ENCODE measurements at places on chromosomes 6 and 20.

GRCh38 chr6:111617149-111617548 lies 11.5 kb upstream of the TRAF3IP2 start:
- DNase-seq: no peak

- DNase-seq: no peak
These were observed 245.1 kb downstream of the CDH4 start for GRCh38 chr20:61497029-61497627.

- no peak for DNase-seq
These were observed 31.4 kb downstream of the SLC35F1 start for GRCh38 chr6:117938311-117938995.

GRCh38 chr6:9398071-9398766 lies 962.9 kb upstream of the SLC35B3 start:
- no peak for DNase-seq

GRCh38 chr20:50256577-50256976 lies 65.9 kb downstream of the CEBPB start:
- DNase-seq: no peak

DNA sequence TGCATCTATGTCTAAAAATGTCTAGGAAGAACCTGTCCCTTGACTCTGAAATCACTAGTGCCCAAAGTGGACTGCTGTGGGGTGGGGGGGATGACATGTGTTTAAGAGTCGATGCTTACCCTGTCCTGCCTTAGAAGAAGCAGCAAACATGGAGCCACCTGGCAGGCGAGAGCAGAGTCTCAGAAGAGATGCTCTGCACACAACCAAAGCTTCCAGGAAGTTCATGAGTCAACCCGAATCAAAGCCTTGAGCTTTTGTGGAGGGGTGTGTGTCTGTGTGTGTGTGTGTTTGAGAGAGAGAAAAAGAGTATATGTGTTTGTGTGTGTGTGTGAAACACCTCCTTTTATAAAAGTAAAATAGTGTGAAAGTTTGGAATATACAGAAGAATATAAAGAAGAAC lies 269.9 kb downstream of the ALDH8A1 start:
- no peak for DNase-seq

- DNase-seq: no peak
These were observed 462.9 kb downstream of the COL12A1 start for GRCh38 chr6:74742793-74743508.

DNA sequence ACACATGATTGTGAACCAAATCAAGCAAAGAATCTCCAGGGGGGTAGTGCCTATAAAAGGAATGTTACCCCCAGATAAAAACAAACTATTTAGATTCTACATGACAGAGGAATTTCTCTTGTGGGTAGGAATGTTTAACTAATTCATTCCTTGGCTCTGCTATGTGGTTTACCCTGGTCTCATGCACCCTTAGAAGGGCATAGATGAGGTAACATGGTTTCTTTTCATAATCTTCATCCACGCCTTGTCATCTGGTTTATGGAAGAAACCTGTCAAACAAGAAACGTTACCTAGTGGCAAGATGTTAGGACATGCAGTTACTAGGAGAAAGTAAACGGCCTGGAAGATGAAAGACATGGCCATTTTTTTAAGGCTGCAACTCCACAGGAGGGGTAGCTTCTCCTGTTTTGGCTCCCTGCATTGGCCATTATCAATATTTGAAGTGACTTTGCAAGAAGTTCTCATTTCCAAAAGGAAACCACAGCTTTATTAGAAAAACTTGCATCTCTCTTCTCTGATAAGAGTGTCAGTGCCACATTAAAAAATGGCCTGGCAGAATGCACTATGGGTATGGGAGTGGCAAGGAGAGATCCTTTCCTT lies 45.5 kb downstream of the STX11 start:
- no peak for DNase-seq

GRCh38 chr6:156601152-156602065 lies 175.8 kb upstream of the ARID1B start:
- no peak for DNase-seq

DNA sequence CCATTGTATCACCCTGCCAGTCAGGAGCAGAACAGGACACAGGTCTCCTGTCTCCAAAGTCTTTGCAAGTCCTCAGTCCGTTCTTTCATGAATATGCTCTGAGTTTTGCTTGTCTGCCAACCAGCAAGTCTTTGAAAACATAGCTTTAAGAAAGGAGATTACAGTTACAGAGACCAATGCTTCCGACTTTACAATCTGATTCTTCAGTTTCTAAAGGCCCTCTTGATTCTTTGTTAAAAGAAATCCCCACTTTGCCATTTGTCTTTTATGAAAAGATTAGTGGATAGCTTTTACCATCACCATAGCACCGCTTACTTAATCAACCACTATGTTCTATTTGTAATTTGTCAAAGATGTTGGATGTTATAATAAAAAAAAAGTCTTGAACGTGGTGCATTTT lies 562.8 kb upstream of the BTBD3 start:
- DNase-seq: no peak

DNA sequence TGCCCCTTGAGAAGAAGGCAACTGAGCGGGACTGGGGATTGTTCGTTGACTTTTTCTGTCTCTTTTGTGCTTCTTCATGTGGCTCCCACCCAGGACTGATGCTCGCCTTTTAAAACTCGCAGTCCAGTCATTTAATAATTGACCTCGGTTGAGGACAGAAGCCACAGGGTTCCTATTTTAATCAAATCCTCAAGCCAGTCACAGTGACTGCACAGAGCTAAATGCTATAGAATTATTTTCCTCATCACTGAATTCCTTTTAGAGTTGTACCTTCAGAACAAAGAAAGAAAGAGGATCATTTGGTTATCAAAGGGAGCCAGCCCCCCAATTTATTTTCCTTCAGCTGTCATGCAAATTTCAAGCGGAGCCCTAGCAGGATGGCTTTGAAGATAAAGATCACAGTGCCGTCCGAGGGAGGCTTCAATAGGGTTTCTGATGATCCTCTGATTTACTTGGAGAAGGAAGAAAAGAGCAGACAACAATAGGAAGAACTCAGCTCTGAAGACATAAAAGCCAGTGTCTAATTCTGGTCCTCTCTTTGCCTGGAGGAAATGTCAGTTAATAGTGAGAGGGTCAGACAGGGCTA lies 186.6 kb downstream of the DOK5 start:
- DNase-seq: no peak

- DNase-seq: no peak
These were observed 16.3 kb downstream of the NCOA5 start for GRCh38 chr20:46073443-46073842.

DNA sequence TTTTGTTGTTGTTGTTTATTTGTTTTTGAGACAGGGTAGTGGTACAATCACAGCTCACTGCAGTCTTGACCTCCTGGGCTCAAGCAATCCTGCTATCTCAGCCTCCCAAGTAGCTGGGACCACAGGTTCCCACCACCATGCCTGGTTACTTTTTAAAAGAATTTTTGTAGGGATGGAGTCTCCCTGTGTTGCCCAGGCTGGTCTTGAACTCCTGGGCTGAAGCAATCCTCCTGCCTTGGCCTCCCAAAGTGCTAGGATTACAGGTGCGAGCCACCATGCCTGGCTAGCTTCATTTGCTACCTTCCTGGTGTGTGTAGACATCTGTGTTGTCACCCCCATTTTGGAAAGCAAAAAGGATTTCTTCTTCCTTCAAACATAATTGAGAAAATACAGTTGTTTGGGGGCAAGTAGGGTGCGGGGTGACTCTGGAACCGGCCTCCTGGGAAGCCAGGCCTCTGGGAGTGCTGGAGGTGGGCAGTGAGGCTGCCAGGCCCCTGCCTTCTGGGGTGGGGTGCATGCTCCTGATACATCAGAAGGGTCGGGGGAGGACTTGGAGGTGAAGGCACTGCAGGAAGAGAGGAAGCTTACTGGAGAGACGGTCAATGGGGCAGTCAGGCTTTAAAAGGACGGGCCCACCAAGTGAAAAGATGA lies 28.4 kb downstream of the SYNJ2 start:
- no peak for DNase-seq

GRCh38 chr6:150027806-150028565 lies 2.7 kb upstream of the RAET1L start:
- no peak for DNase-seq

DNA sequence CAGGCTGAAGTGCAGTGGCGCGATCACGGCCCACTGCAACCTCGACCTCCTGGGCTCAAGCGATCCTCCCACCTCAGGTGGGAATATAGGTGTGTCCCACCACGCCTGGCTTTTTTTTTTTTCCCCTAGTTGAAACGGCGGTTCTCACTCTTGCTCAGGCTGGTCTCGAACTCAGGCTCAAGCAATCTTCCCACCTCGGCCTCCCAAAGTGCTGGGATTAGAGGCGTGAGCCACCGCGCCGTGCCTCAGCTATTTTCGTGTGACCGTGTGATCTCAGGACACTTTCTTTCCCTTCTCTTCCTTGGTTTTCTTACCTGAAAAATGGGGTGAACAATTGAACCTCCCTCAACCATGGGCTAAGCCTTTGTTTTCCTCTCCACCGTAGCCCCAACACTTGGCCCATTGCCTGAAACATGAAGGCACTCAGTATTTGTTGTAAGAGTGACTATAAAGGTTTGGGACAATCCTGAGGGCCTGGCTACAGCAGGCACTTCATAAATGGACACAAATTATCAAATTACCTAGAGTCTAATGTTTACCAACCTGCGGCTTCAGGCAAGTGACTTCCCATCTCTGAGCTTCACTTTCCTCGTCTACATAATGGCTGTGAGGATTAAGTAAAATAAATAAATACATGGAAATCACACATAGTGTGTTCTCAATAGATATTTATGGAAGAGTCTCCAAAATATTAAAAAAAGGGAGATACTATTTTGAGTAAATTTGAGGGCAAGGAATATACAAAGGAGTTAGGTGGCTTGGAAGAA lies 31.4 kb upstream of the ID1 start:
- DNase-seq: no peak

GRCh38 chr6:144019929-144020328 lies 11.9 kb upstream of the PLAGL1 start:
- DNase-seq: no peak

- DNase-seq: no peak
These were observed 112.2 kb downstream of the INSM1 start for GRCh38 chr20:20480126-20480525.

GRCh38 chr6:16683641-16684194 lies 77.5 kb downstream of the ATXN1 start:
- no peak for DNase-seq

GRCh38 chr20:46400828-46401477 lies 5.5 kb downstream of the ELMO2 start:
- DNase-seq: no peak

GRCh38 chr6:151647976-151648639 lies 154.3 kb downstream of the CCDC170 start:
- no peak for DNase-seq
